ENCODE measurements at places on chromosomes 6 and 20.

DNA sequence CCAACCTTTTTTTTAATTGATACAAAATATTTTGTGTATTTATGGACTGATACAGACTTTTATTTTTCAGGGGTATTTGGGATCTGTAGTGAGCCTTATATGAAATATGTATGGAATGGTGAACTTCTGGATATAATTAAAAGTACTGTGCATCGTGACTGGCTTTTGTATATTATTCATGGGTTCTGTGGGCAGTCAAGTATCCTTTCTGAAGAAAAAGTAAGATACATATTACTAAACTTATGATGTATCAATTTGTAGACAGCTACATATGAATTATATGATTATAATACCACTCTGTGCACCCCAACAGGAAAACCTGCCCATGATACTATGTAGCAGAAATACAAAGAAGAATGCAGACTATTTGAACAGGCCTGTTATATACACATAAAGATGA is 47.2 kb downstream of the FIG4 start:
- no peak for DNase-seq

- no peak for DNase-seq
These were observed 15.9 kb downstream of the TMEM200A start for GRCh38 chr6:130381459-130382380.

- DNase-seq: no peak
These were observed 62.7 kb upstream of the HDAC2 start for GRCh38 chr6:114033606-114034005.

- DNase-seq: no peak
These were observed 58.4 kb downstream of the SNAP25 start for GRCh38 chr20:10276878-10277580.

GRCh38 chr6:107977283-107977682 is 19.3 kb upstream of the SEC63 start:
- DNase-seq: no peak

GRCh38 chr20:54608943-54609342 is 133.6 kb downstream of the DOK5 start:
- DNase-seq: no peak

GRCh38 chr6:122772724-122773415 is 6.6 kb upstream of the FABP7 start:
- DNase-seq: no peak

DNA sequence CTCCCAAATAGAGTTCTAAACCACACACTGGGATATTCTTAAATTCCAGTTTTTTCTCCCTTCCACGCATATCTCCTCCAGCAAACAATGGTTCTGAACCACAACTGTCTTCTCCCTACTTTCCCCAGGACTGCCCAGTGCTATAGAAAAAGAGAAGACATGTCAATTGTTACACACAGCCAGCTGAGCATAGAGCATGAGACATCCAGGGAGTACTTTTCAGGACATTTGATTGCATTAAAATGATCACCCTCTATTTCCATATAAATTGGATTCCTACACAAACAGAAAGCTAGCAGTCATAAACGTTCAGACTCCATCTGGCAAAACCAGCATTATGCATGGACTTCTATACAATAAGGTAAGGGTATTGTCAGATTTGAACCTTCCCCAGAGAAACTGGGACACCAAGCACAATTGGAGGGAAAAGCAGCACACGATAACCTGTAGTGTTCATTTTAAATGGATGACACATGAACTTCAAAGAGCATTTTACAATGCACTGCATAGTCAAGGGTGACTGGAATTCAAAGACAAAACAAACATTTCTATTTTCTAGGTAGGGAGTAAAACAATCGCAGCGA is 93.1 kb upstream of the HEY2 start:
- DNase-seq: no peak

- DNase-seq: no peak
These were observed 26.6 kb upstream of the TULP4 start for GRCh38 chr6:158285656-158286021.

DNA sequence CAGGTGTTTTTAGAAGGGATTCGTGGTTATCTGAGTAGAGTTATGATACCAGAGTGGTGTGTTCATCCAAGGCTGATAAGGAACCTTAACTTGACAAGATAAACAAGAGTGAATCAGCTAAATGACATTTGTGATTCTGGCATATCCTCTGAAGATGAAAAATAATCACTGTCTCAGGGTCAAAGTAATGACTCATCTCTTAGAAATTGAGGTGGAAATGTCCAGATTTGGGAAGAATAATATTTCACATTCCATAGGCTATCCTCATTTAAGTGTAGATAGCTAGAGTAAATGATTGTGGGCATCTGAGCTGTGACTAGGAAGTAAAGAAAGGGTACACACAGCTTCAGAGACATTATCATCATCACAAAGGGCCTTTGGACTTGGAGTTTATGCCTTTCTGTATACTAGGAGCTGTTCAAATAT is 255.7 kb downstream of the GJA1 start:
- DNase-seq: no peak

- peak; percentile 44 for DNase-seq
These were observed 79.7 kb downstream of the EDN1 start for GRCh38 chr6:12369781-12370262.

DNA sequence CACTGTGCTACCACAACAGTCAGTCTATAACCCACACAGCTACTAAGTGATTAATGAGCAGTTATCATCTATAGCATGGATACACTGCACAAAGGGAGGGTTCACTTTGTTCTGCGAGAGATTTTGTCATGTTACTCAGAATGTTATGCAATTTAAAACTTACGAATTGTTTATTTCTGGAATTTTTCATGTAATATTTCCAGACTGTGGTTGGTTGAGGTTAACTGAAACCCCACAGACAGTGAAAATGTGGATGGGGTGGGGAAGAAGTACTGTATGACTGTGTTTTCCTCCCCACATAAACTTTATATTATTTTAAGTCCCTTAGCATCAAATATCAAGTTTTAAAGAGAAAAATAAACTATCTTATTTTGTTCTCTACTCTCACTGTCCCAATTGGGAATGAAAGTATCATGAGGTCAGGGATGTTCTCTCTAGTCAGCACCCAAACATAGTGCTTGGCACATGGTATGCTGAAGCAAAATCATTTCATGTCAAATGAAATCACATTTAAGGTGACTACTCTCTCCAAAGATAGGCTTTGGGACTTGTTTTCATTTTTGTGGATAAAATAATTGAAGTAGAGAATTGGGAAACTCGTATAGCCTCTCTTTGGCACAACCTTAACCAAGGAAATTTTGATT is 25.4 kb downstream of the DOP1A start:
- DNase-seq: no peak

DNA sequence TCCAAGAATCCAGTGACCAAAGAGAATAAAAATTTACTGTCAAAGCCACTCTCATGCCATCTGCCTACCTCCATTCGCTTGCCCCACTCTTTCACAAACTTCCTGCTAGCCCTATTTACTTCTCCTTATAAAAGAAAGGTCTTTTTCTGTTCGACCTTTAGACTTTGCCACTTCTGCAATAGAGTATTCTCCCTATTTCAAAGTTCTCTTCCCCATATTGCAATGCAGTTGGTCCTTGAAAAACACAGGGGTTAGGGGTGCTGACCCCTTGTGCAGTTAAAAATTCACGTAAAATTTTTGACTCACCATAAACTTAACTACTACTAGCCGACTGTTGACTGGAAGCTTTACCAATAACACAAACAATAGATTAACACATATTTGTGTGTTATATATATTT is 15.0 kb downstream of the CCN2 start:
- DNase-seq: no peak

- DNase-seq: no peak
These were observed 104.2 kb downstream of the NCOA3 start for GRCh38 chr20:47605673-47606413.

DNA sequence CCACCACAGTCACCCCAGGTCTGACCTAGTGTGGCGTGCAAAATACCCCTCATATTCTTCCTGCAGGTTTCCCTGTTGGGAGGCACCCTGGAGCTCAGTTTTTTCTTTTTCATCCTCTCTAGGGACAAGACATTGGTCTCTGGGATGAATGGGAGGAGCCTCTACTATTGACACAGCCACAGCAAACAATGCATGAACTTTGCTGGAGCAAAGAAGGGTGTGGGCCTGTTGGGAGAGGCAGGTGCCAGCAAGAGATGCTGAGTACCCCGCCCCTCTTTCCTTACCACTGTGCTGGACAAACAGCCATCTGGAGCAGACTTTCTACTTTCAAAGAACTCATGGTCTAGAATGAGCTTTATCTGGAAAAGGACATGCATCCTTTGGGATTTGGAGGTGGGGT is 10.1 kb downstream of the TGM3 start:
- DNase-seq: no peak

GRCh38 chr6:4313044-4313686 is 177.8 kb upstream of the ECI2 start:
- DNase-seq: no peak

DNA sequence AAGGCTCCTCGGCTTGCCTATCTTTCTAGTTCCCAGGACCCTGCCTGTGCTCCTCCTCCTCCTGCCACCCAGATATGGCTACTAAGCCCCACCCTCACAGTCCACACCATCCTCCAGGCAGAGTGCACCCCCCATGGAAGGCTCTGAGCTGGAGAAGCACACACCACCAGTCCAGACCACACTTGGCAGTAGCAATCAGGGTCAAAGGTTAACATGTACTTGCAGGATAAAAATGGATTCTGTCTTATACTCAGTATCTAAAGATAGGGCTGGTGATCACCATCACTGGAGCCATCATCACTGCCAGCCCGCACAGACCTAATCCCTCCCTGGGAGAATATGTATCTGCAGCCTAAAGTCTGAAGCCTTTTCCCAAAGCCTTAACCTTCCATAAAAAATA is 83.4 kb downstream of the PRKN start:
- DNase-seq: no peak

GRCh38 chr6:128397996-128398395 is 122.4 kb downstream of the PTPRK start:
- no peak for DNase-seq

GRCh38 chr6:40721271-40721952 is 134.2 kb upstream of the LRFN2 start:
- DNase-seq: no peak

DNA sequence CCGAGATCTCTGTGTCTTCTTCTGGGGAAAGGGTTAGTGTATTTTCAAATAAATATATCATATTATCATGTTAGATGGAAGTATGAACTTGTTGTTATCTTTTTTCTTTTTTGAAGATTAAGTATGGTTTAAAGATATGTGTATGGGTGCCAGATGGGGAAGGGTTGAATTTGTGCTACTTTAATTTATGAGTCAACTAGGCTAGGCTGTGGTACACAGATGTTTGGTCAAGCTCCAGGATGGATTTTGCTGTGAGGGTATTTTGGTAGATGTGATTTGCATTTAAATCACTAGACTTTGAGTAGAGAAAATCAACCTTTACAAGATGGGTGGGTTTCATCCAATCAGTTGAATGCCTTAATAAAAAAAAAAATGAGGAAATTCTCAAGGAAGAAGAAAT is 886.6 kb upstream of the ADGRB3 start:
- DNase-seq: no peak

DNA sequence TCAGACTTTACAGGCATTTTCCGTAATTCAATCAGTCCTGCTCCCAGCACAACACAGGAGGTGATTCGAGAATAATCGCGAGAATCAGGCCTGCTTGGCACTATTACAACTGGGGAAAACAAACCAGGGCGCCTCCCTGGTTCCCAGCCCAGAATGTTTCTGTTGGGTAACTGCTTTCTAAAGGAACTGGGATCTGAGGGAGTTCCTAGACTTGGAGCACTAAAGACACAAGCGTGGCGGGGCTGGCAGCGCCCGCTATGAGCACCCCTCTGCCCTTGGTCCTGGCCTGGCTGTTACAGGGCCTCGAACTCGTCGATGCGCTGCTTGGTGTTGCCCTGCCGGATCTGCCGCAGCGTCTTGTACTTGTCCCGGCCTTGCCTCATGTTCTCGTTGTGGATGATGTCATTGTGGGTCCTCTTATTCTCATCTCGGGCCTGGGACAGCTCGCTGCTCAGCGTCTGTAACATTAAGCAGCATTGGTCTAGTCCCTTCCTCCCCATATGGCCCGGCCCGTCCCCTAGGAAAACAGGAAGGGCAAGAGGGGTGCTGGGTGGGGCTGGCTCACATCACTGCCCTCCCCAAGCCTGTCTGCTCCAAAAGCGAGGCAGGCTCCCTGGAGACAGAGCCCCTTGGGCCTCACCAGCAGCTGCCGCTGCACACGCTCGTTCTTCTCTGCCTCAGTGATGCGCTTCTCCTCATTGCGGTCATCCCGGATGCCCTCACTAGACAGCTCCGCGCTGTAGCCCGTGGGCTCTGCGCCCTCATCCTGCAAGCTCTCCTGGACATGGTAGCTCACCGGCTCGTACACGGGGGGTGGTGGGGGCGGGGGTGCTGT is 52.3 kb downstream of the EZR start:
- DNase-seq: peak; percentile 57

- no peak for DNase-seq
These were observed 14.2 kb upstream of the FAM8A1 start for GRCh38 chr6:17585766-17586490.

DNA sequence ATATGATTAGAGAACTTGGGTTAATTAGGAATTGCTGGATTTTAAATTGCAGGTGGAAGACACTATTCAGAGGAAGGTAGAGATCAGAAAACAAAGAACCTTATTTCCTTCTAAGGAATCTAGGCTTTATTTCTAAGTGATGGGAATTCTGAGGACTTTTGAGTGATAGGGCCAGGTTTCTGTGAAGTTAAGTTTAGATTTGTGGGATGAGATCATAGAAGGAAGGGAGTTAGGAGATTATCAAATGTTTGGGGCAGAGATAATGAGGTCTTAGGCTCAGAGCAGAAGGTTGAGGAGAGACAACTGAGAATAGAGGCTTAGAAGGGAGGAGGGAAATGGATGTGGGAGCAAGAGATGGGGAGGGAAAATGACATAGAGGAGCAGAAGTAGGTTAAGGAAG is 109.7 kb upstream of the MMS22L start:
- no peak for DNase-seq

DNA sequence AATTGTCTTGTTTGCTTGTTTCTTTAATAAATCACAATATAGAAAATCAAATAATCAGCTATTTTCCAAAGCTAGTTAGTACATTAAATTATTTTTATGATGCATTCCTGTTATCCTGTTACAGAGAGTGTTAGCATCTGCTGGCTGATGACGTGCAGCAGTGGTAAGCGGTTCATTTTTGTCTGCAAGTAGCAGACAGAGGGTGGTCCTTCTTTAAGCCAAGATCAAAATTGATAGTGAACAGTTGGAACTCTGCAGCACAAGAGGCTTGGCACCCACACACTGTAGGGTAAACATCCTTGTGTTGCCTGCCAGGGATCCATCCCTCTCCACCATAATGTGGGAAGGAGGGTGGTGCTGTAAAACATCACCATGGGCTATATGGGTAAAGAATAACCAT is 158.3 kb downstream of the FRK start:
- DNase-seq: no peak

DNA sequence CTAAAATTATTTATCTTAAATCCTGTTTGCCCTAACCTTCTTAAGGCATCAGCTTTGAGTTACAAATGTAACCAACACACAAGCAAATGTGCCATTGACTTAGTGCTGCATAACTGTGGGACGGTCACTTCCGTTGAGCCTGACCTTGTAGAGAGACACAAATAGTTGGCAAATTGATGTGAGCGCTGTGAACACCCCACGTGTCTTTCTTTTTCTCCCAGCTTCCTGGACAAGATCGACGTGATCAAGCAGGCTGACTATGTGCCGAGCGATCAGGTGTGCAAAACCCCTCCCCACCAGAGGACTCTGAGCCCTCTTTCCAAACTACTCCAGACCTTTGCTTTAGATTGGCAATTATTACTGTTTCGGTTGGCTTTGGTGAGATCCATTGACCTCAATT is 56.4 kb downstream of the GNAS start:
- peak; percentile 5 for DNase-seq

- DNase-seq: no peak
These were observed 12.5 kb upstream of the RNF217 start for GRCh38 chr6:124949706-124950105.

All from B cell (primary cell).